ENCODE measurements at places on chromosomes 3 and 15. TPM values are rescaled to one million over a fixed set of nuclear protein-coding genes. Genes with fewer than 3 reads are reported as not detected.

GRCh38 chr3:173733029-173733652 is 335.6 kb downstream of the NLGN1 start:
- DNase-seq: no peak

GRCh38 chr15:35182841-35183479 is 97.9 kb upstream of the NANOGP8 start:
- no peak for DNase-seq

PTX3 gene
- total RNA-seq: 0.83 TPM

PGBD4 gene
- 1.4 TPM for total RNA-seq

SEMA3B gene
- 54.6 TPM for total RNA-seq

IGDCC3 gene
- total RNA-seq: 0.41 TPM

Data from sigmoid colon (tissue), 7 donors.